AG09319 (cell line): ENCODE measurements at places on chromosomes 7 and 10.

DNA sequence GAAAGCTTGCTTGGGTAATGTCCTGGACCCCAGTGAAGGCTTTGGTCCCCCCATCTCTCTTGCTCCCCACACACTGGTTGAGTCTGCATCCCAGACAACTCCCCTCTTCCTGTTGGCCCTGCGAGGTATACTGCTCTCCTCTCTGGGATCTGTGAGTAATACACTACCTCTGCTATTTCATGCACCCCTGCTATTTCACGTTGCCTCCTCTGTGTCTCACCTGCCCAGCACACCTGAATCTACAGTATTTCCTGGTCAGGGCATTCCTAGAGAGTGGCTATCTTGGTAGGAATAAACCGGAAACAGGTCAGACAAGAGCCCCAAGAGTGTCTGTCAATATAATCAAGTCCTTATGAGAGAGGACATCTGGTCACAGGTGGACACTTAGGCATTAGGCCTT, 114.3 kb upstream of the ODAD2 start:
- DNase-seq = no peak

GRCh38 chr10:11163780-11164550, 146.3 kb downstream of the CELF2 start:
- no peak for DNase-seq

DNA sequence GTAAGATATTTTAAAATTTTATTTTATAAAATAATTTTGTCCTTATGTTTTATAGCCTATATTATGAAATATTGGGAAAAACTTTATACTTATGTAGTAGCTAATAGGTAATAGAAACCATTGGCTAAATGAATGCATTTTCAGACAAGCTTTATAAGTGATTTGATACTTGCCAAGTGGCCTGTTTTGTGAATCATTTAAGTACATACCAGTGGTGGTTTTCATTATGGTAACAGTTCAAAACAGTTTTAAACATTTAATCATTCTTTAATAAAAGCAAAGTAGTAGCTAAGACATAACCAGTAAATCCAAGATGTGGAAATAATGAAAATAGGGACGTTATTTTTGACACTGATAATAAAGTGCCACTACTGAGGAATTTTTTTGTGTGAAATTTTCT, 182.2 kb downstream of the PHF14 start:
- DNase-seq = no peak

- DNase-seq = no peak
Observed at GRCh38 chr10:13917791-13918190, 331.0 kb downstream of the PRPF18 start.

DNA sequence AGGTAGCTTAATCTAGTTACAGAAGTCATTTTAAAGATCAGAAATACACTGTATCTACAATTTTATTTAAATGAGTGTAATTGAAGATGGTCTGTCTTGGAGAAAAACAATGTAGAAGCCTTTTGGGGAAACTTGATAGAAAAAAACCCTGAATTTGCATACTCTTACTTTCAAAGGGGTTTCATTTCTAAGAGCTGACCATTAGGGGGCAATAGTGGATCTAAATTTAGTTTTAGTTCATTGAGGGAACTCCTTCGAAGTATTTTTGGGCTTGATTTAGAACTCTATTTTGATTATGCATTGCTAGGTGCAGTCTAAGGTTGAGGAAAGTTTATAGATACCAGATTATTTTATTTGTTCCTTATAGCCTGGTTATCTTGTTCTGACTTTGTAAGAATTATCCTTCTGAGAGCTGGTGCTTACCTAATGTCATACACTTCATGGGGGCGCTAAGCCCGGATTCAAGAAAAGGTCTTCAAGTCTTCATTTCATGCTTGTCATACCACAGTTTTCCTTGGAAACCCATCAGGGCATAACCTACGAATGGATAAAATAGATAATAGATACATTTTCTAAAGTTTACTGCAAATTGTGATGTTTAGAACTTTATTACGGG, 69.1 kb upstream of the MXI1 start:
- DNase-seq = peak; percentile 16

DNA sequence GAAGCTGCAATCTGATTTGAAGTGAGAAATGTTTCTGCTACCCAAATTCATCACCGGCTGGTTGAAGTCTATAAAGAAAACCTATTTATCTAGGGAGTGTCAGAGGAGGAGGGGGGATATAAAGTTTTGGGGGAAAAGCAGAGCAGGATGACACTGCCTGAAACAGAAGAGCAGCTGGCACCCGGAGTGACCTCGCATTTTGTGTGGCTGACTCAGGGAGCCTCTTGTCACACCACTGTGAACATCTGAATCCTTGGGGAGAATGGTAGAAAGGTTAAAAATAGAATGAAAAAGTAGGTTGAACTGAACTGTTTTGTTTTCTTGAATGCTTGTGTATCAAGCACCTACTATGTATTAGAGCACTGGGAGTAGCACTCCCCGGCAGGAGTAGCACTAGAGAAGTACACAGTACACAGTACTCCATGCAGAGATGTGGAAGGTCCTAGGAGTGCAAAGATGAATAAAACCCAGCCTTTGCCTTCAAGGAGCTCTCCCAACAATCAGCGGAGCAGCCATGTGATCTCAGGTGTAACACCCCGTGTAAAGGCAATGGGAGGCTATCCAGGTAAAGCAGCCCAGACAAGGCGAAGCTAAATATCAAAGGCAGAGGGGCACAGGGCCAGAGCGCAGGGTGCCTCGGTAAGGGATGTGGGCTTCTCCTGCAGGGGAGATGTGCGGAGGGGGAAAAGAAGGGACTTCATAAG, 13.5 kb downstream of the CRTAC1 start:
- no peak for DNase-seq

DNA sequence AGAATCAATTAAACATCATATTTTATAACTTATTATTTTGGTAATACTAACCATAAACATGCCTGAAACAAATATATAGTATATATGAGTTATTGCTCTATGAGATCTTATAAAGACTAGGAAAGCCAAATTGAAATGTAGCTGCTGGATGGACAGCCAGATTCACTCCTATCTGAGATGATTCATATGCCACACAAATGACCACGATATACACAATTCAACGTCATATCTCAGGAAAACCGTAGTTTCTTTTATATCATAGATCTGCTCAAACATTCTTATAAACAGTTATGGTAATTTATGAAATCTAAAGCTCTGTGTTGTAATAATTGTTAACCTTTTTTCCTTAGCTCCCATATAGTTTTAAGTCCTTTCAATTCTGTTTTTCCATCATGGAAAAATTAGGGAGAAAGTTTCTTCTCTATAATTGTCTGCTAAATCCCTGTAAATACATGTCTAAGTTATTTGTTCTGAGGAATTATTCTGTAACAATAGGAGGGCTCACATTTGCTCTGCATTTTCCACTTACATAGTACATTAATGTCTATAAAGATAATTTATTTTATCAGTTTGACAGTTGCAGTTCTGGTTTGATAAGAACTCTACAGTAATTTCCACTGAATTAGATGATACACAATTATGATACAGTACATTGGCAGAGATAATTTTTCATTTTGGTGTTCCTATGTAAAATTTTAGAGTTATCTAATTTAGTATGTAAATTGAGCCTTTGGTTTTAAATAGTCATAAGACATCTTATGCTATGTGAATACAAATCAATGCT, 42.7 kb downstream of the GNAT3 start:
- no peak for DNase-seq

DNA sequence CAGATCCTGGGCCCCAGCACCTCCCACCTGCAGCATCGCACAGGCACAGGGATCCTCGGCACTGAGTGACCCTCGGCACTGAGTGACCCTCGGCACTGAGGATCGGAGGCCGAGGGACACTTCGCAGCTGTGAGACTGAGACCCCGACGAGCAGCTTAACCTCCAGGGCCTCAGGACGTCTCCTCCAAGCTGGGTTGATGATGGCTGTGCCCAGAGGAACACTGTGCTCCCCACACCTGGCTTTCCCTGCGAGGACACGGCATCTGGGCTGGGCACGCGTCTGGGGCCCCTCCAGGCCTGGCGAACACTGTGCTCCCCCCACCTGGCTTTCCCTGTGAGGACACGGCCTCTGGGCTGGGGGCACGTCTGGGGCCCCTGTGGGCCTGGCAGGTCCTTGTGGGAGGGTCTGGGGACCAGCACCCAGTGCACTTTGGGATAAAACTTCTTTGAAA, 158.3 kb upstream of the PPP2R2D start:
- no peak for DNase-seq

DNA sequence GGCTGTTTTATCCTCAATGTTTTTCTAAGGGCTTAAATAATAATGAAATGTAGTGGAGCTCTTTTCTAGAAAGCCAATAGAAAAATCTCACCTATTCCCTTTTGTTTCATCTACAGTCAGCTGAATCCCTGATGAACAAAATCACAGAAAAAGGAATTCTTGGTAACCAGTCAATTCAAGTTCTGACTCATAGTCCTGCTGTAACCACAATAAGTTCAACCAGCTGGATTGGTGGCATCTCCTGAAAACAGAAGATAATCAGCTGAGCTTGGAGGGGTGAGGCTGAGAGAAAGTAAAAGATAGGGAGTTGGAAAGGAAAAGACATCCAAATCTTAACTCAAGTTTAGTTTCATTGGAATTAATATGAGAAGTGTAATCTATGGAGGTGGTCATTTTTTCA, 772.1 kb downstream of the CCSER2 start:
- DNase-seq = no peak

GRCh38 chr7:46459942-46460341, 538.9 kb upstream of the IGFBP3 start:
- no peak for DNase-seq

DNA sequence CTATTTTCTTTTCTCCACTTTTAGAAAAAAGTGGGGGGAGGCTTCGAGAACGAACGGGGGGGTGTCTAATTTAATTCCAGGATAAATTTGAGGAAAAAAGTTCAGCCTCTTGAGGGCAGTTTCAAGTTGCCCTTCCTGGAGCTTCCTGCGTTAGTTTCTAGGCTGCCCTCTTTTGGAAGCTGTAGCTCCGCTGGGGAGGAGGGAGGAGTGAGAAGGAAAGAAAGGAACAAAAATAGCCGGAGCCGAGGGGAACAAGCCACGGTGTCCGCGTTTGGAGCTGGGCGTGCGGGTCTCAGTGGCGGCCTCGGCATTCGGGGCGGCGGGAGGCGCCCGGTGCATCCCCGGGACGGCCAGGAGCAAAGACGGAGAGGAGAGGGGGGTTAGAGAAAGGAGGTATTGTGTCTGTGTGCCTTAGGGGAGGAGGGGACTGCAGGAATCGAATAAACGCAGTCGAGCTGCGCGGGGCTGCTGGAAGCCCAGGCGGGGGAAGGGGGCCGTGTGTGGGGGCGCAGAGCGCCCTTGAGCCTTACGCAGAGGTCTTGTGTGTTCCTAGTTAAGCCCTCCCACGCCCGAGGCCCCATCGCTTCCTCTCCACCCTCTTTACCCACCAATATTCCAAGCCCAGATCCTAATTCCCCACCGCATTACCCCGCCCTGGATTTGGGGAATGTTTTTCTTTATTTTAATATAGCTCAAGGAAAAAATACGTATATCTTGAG, 2.0 kb upstream of the TNRC18 start:
- no peak for DNase-seq

DNA sequence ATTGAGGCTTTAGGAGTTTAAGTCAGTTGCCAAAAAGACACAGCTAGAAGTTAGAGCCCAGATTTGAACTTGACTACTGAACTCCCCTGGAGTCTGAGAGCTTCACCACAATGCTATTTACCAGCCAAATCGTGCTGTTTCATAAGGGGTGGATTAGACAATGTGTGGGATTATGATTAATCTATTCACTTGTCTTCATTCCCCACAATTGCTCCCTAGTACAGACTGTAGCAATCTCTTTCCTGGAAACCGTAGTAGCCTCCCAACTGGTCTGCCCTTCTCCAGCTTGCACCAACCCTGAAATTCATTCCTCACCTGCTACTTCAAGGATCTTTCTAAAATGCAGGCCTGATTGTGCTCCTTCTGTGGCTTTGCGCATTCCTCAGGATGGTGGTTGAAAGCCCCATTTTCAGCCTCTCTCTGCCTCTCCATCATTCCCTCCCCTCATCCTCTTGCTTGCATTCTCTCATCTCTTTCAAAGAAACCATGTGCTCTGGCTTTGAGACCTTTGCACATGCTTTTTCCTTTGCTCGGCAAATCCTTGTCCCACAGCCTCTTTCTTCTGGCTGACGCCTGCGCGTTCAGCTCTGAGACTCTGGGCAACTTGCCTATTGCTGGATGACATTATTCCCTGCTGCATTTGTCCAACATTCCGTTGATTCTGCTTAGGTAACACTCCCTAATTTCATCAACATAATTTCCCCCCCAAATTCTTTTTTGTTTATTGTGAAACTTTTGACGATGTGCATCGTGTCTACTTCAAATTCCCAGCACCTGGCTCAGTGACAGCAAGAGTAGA, 145.1 kb downstream of the ADRA2A start:
- DNase-seq = no peak

DNA sequence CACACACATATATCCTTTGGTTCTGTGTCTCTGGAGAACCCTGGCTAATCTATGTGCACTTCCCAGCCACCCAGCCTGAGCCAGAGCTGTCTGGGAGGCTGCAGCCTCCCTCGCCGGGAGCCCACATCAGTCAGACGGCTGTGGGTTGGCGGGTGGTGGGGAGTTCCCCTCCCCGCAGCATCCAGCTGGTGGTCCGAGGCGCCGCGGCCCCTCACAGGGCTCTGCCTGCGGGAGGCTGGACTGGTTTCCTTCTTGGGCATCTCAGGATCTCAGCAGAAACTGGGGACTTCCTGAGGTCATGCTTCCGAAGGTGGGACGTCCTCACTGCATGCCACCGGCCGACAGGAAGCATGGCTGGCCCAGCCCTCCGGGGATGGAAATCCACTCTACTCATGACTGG, 22.0 kb upstream of the PSMG3 start:
- no peak for DNase-seq

DNA sequence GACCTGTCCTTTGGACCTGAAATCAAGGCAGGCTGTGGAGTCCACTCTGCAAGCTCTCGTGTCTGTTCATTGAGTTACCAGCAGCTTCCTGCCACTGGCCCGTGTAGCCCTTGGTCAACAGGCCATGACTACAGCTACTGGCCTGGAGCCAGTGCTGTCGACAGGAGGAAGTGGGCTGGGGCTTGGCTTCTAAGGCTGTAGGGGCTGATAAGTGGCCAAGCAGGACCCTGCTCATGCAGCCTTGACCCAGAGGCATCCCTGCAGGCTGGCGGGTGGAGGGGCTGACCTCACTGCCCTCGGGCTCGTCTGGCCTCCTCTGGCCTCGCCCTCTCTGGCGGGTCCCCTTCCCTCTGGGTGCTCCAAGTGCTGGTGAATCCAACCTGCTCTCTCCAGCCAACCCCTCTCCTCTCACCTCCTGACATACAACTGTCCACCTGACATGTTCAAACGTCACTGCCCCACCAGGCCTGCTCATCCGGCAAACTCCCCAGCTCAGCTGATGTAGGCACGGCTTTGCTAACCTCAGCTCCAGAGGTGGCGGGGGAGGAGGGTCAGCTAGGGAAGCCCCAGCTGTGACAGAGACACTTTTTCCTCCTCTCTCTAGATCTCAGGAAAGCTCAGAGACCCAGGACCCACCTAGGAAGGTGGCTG, 188.6 kb upstream of the LYZL2 start:
- no peak for DNase-seq

GRCh38 chr10:4778761-4779160, 47.2 kb upstream of the AKR1E2 start:
- no peak for DNase-seq

GRCh38 chr10:66746246-66746645, 179.6 kb upstream of the LRRTM3 start:
- DNase-seq = no peak

GRCh38 chr10:66378117-66378876, 547.5 kb upstream of the LRRTM3 start:
- DNase-seq = no peak
